ENCODE measurements at places on chromosomes 3 and 15.

DNA sequence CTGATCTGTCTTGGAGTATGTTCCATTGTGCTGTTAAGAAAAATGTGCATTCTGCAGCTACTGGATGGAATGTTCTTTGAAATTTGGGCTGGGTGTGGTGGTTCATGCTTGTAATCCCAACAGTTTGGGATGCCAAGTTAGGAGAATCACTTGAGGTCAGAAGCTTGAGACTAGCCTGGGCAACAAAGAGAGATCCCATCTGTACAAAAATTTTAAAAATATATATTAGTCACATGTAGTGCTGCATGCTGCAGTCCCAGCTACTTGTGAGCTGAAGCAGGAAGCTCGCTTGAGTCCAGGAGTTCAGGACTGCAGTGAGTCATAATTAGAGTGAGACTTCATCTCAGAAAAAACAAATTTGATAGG lies 62.8 kb upstream of the PLSCR4 start:
- no peak for DNase-seq

GRCh38 chr15:74200412-74200815 lies 2.2 kb downstream of the STRA6 start:
- DNase-seq: no peak

- DNase-seq: no peak
Measured at GRCh38 chr15:41935566-41936020, 36.8 kb downstream of the EHD4 start.

- no peak for DNase-seq
Measured at GRCh38 chr15:70480196-70480856, 283.0 kb downstream of the UACA start.

DNA sequence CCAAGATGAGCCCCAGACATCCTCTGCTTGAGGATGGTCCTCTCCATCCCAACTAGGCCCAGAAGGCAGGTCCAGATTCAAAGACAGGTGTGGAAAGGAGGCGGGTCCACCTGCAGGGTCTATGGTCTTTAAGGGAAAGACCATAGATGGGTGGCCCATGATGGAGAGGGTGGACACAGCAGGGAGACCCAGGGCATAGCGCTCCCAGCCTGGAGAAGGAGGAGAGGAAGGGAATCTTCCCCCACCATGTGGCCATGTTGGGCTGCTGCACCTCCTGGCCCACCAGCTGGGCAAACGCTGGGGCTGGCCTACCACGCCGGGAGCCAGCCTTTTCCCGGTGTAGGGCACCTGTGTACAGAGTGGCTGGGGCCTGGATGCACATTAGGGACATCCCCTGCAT lies 265.2 kb upstream of the TLE3 start:
- no peak for DNase-seq

- no peak for DNase-seq
Measured at GRCh38 chr3:45994419-45995235, 997 bp downstream of the FYCO1 start.

- DNase-seq: no peak
Measured at GRCh38 chr3:11305509-11305908, 33.3 kb downstream of the ATG7 start.

GRCh38 chr3:104396974-104397669 lies 969.6 kb upstream of the ALCAM start:
- no peak for DNase-seq

DNA sequence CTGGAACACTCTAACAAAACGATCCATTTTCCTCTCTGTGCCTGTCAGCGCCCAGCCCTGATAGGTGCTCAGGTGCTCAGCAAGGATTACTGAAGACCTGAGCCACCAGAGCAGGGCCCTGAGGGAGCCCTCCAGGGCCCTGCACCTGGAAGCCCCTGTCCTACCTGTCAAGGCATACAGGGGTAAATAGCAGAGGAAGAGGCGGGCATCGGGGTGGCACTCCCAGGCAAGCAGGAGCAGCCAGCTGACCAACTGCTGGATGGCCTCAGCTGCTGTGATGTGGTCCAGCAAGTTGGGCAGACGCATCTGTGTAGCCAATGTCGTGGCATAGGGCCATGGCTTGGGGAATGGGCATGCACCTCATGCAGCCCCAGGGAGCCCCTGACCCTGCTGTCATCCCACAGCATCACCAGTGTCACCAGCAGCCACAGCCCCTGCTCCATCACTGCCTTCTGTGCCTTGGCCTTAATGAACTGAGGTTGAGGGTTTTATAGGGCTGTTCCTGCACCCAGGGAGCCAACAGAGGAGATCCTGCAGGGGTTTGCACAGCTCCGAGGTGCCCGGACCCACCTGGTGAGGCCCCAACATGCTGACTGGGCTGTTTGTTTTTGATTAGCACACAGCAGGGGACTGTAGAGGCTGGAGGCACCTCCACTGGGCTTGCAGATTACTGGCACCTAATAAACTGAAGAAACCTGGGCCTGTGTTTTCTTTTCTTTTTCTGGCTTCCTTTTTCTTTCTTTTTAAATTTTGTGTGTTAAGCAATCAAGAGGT lies 7.9 kb upstream of the WDR6 start:
- no peak for DNase-seq

Measured in NCI-H187 treated with DMSO at 0.1 percent for 48 hours (cell line).